Caco-2 (cell line): ENCODE measurements at places on chromosomes 7 and 10. TPM values are rescaled to one million over a fixed set of nuclear protein-coding genes. Genes with fewer than 3 reads are reported as not detected.

Gene IFT22
- 14.4 and 17.4 TPM in 2 replicates for total RNA-seq

- peaks cover 93% of the 10 kb centered on the region for H3K4me1 ChIP-seq
- peak overlapping the region; percentile 80 for H3K27ac ChIP-seq
- H3K4me3 ChIP-seq = no peak overlapping the region
These were observed 10.7 kb downstream of the PSAP start for GRCh38 chr10:71840177-71840957.

DNA sequence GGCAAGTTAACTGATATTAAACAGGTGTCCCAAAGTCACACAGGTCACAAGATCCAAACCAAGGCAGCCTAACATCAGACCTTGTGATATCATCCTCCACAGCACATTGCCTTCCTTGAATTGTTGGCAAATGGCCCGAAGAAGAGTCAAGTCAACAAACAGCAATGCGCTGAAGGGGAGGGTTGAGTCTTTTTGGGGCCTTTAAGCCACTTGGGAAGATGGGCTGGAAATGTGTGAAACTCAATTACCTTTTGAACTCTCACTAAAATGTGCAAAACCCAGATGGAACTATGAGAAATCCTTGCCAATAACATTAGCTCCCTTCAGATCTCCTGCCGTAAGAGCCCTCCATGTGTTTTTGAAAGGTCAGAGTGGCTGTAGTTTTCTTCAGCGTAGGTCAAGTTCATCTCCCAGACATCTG is 47.9 kb upstream of the STK17A start:
- no peaks in the 10 kb centered on the region for H3K36me3 ChIP-seq
- no peak overlapping the region for H3K27ac ChIP-seq
- H3K4me1 ChIP-seq = peaks cover 44% of the 10 kb centered on the region
- H3K27me3 ChIP-seq = no peaks in the 10 kb centered on the region
- DNase-seq = no peak
- no peak overlapping the region for H3K4me3 ChIP-seq

- H3K36me3 ChIP-seq = no peaks in the 10 kb centered on the region
- no peak for DNase-seq
- H3K27ac ChIP-seq = no peak overlapping the region
- no peaks in the 10 kb centered on the region for H3K4me1 ChIP-seq
- H3K4me3 ChIP-seq = no peak overlapping the region
- no peaks in the 10 kb centered on the region for H3K27me3 ChIP-seq
These were observed 66.8 kb upstream of the COL13A1 start for GRCh38 chr10:69734797-69735468.

Gene VWDE
- total RNA-seq = 0.46 and 0.70 TPM in 2 replicates

DNA sequence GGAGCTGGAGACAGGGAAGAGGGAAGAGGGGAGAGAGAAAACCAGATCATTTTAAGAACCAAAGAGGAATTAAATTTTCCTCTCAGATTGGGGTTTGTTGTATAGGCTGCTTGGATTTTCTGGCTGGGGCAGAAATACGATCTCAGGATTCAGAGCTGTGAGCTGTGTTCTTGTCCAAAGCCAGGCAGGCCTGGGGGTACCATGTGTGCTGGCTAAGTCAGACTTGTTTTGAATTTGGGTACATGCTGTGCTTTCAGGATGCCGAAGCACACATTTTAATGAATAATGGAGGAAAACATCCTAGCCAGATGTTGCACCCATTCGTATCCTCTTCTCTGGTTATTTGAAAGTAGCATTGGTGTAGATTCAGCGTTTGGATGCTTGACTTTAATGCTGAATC is 170.3 kb upstream of the PODXL start:
- H3K4me1 ChIP-seq = no peaks in the 10 kb centered on the region
- no peaks in the 10 kb centered on the region for H3K36me3 ChIP-seq
- DNase-seq = no peak
- no peak overlapping the region for H3K4me3 ChIP-seq
- no peaks in the 10 kb centered on the region for H3K27me3 ChIP-seq

GRCh38 chr10:86863484-86863842 is 94.0 kb downstream of the MMRN2 start:
- H3K4me3 ChIP-seq = no peak overlapping the region
- no peaks in the 10 kb centered on the region for H3K36me3 ChIP-seq
- no peak for DNase-seq
- no peaks in the 10 kb centered on the region for H3K27me3 ChIP-seq

DNA sequence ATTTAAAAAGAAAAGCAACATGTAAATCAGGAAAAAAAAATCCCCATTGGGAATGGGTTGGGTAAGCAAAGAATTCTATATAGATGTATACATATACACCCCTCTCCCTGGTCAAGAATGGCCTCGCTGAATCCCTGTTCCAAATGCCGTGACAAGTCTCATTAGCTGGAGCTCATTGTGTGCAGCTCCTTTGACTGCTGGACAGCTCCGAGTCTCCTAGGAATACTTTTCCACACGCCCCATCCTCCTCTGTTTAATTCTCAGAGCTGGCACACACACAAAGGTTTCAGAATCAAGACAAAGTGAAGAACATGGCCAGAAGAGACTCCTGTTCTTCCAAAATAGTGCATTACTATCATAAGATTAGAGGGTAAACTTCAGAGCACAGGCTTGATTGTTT is 130.9 kb upstream of the MKLN1 start:
- H3K4me3 ChIP-seq = no peak overlapping the region
- peak; percentile 30 for DNase-seq
- no peak overlapping the region for H3K27ac ChIP-seq
- H3K36me3 ChIP-seq = no peaks in the 10 kb centered on the region
- H3K27me3 ChIP-seq = no peaks in the 10 kb centered on the region

GRCh38 chr10:63603709-63604445 is 82.7 kb downstream of the REEP3 start:
- H3K4me3 ChIP-seq = no peak overlapping the region
- no peak for DNase-seq
- no peaks in the 10 kb centered on the region for H3K27me3 ChIP-seq
- H3K27ac ChIP-seq = no peak overlapping the region
- H3K4me1 ChIP-seq = no peaks in the 10 kb centered on the region; the same call in 1 of the 2 replicates

DNA sequence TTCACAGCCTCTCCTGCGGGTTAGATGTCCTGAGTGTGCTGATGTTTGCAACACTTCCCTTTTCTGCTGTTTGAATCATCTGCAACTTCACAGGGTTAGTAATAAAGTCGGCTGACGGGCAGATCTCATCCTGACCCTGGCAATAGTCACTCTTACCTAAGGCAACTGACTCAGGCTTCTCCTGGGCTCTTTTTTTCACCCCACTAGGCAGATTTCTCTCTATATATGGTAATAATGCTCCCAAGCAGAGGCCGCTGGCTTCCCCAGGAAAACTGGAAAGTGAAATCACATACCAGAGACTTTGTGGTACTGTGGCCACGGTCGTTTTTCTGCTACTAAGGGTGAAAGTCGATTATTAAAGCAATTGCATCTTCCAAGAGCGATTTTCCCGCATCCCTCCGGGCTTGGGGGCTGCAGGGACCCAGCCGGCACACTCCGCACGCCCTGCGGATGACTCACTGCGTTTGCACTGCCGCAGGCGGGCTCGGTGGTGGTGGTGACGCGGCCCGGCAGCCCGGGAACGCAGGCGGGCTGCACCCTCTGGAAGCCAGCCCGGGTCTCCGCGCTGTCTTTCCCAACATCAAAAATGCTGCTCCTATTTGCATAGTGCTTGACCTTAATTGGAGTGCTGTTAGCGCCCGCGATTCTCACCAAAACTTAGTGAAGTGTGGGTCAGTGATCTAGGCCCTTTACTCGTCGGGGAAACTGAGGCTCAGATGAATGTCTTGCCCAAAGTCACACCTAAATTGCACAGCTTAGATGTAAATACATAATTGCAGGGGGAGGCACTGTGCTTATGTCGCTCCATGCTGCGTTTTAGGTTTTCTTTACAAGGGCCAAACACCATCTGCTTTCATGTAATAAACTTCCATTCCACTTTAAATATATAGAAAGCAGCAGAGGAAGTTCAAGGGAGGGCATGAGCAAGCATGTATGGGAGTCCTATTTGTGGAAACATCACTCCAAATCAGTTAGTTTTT is 47.6 kb upstream of the ITGB1 start:
- H3K4me3 ChIP-seq = peak overlapping the region; percentile 33
- DNase-seq = peak; percentile 92
- peak overlapping the region; percentile 96 for H3K27ac ChIP-seq
- H3K4me1 ChIP-seq = peaks cover 25% of the 10 kb centered on the region
- H3K27me3 ChIP-seq = no peaks in the 10 kb centered on the region

DNA sequence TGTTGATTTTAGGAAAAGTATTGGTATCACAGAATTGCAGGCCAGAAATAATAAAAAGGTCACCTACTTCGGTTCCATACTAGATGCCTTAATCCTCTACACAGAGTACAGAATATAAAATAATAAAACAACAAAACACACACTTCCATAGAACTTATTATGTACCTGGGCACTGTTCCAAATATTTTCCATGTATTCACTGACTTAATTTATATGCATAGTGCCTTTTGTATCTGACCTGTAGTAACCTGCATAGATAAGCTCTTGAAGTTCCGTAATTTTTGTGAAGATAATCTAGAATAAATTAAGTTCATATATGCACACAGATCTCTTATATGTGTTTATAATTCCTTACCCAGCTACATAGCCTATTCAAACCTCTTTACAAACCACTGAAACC is 78.3 kb downstream of the RAPGEF5 start:
- H3K36me3 ChIP-seq = no peaks in the 10 kb centered on the region
- H3K4me3 ChIP-seq = no peak overlapping the region
- no peak for DNase-seq
- no peaks in the 10 kb centered on the region for H3K4me1 ChIP-seq
- H3K27me3 ChIP-seq = no peaks in the 10 kb centered on the region

- no peaks in the 10 kb centered on the region for H3K36me3 ChIP-seq
- peak overlapping the region; percentile 91 for H3K27ac ChIP-seq
- DNase-seq = peak; percentile 44
- peaks cover 32% of the 10 kb centered on the region for H3K4me1 ChIP-seq
- peak overlapping the region; percentile 54 for H3K4me3 ChIP-seq
- H3K27me3 ChIP-seq = no peaks in the 10 kb centered on the region
These were observed 919 bp downstream of the PLA2G12B start for GRCh38 chr10:72953687-72954086.

DNA sequence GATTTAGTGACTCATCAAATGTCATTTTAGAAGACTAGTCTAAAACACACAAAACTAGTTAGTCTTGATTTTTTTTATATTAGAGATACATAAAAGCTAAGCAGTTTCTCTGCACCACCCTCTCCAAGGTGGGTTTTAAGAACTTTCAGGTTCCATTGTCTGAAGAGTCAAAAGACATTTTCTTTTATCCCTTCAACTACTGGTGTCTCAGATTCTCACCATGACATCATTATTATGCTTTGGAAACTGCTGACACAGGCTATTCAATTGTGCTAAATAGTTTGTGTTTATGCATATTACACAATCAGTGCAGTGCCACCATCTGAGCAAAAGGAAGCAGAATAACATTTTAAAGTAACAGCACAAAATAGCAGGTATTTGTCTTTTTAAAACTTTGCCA is 52.2 kb downstream of the IGF2BP3 start:
- H3K36me3 ChIP-seq = peaks cover 1% of the 10 kb centered on the region; the same call in 1 of the 2 replicates
- H3K27ac ChIP-seq = no peak overlapping the region
- H3K4me3 ChIP-seq = no peak overlapping the region

DNA sequence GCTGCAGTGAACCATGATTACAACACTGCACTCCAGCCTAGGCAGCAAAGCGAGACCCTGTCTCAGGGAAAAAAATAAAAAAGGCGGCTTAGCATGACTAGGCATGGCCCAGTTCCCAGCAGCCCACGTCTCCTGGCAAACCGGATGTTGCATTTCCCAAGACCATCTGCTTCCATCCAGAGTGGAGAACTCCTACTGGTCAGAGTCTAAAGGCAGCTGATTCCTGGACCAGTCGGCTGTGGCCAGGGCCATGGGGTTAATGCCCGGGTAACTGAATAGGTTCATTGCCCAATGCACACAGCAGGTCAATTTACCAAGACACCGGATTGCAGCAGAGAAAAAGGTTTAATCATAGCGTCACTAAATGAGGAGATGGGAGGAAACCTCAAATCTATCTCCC is 133.1 kb downstream of the MYL10 start:
- no peak overlapping the region for H3K4me3 ChIP-seq
- H3K27ac ChIP-seq = peak overlapping the region; percentile 6
- H3K4me1 ChIP-seq = peaks cover 3% of the 10 kb centered on the region; the same call in 1 of the 2 replicates
- no peaks in the 10 kb centered on the region for H3K36me3 ChIP-seq
- no peak for DNase-seq

Gene MMD2
- not detected in 2 replicates for total RNA-seq
